ENCODE measurements at places on chromosomes 1 and 21.
A peak's percentile ranks its signal among the peaks of the same experiment; 100 is the strongest.

DNA sequence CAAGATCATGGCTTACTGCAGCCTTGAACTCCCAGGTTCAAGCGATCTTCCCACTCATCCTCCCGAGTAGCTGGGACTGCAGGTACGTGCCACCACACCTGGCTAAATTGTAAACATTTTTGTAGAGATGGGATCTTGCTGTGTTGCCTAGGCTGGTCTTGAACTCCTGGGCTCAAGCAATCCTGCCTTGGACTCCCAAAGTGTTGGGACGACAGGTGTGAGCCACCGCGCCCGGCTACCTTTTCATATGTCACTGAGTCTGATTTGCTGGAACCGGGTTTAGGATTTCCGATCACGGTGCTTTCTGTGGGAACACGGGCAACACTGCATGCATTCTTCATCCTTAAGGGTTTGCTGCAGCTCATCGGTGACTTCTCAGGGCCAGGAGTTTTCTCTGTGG lies 32.2 kb upstream of the PCBP3 start:
- no peak for DNase-seq

DNA sequence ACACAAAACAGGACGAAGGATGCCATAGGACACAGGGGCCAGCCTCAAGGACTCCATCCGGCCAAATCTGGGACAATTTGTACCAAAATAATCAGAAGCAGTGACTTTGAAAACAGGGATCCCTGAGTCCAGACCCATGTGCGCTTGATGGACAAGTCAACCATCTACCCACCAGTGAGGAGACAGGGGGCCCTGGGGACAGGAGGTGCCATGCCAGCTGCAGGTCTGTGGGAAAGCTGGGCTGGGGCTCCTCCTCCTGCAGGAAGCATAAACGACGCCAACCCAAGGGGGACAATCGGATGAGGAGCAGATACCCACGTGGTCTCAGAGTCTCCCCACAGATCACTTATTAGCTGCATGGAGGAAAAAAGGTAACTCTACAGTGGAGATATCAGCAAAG lies 50.6 kb downstream of the NPHP4 start:
- DNase-seq = no peak

GRCh38 chr21:33978585-33978984 lies 63.0 kb upstream of the ATP5PO start:
- no peak for DNase-seq

GRCh38 chr1:23475641-23476040 lies 8.3 kb downstream of the ASAP3 start:
- DNase-seq = no peak

GRCh38 chr21:45494851-45495680 lies 47.2 kb downstream of the SLC19A1 start:
- peak; percentile 25 for DNase-seq

DNA sequence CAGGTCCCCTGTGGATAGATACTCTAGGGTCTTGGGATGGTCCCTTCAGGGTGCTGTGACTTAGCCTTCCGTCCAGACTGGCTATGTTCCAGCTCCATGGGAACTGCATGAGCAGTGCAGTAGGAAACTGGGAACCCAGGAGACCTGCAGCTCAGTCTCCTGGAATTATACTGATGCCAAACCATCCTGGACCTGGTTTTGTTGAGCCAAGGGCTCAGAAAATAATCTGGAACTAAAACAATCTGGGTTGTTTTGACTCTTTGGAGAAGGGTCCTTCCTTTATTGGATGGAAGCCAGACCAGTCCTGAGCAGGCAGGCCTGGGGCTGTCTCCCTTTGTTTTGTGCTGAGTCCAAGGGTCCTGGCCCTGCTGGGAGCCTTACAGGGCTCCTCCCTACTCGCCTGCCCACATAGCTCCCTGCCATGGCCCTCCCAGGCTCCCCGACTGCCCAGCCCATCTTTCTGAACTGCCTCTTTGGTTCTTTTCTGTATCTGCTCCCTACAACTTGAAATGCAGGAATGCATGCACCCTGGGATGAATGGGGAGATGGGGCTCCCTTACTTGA lies 1.2 kb downstream of the IPO13 start:
- DNase-seq = no peak

GRCh38 chr1:39488793-39489566 lies 2.5 kb upstream of the BMP8A start:
- no peak for DNase-seq

GRCh38 chr1:178094739-178095645 lies 1.1 kb downstream of the RASAL2 start:
- no peak for DNase-seq

- DNase-seq = peak; percentile 51
These were observed 9.1 kb downstream of the IBA57 start for GRCh38 chr1:228174482-228175315.

DNA sequence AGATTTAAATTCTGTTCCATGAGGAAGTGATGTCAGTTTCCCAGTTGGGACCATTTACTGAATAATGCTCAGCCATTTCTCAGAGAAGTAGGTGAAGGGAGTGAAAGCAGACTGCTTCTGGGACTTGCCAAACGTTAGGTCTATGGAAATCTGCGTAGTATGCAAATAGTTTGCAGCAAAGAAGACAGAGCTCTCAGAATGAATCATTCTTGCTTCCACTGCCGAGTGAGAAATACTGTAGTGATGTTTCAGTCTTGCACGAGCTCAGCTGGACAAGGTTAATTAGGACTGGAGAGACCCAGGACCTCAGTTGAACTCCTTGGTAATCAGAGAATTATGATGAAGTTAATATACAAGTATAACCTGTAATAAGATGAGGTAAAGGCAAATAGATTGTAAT lies 317.7 kb upstream of the DAB1 start:
- no peak for DNase-seq

DNA sequence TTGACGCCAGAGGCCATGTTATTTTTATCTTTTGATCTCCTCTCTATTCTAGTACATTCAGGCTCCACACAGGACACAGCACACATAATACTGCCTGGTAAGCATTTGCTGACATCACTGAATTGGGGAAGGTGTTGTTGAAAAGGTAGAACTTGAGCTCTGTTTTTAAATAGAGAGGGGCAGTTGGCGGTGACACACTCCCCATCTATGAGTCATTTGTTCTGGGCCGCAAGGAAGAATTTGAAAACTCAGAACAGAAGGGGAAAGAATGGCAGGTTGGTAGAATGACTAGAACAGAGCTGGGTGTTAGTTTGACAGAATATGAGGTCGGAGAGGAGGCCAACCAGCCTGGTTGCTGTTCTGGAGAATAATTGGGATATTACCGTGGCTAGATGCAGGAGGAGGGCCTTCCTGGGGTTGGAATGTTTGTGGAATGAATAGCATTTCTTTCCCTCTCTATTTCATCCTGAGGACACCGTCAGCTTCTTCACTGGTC lies 52.1 kb upstream of the ERRFI1 start:
- DNase-seq = no peak

DNA sequence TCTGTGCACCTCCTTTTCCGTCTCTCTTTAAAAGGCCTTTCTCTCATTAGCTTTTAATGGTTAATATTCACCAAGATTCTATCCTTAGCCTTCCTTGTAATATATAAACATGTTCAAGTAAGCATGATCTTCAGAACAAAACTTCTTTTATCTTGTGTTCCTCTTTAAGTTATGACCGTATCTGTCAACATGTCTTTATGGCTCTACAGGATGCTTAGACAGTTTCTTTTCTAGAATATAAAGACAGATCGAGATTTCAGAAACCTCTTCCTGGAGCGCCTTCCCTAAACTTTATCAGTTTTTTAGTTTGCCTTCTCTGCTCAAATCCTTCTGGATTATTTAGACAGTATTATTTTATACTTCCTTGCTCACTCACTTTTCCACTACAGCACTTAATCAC lies 7.2 kb downstream of the RO60 start:
- no peak for DNase-seq

DNA sequence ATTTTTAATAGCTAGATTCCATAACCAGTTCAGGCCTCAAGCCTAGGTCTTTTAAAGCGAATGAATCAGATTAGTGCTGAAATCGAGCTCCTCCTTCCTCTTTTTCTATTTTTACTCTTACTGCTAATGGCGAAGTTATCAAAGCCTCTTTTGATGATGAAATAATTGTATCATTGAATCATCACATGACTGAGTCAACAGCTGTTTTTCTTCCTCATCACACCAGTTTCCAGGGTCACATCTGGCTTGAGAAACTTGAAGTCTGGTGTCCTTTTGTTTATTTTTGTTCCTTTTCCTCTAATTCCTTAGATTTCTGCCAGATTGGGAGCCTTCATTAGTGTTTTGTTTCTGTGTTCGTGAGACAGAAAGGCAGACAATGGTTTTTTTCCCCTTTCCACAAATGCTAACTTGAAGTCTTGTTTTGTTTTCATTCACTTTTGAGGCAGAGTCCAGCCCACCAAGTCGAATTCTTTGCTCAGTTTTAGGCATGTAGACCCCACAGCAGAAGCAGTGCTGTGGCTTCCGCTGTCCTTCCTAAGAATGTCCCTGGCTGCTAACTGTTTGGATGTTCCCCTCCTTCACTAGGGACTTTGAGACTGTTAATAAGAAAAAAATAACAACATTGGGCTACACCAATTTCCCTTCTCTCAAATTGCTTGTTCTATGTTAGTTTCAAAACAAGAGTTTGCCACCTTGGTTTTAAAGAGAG lies 51.9 kb upstream of the FMOD start:
- no peak for DNase-seq

DNA sequence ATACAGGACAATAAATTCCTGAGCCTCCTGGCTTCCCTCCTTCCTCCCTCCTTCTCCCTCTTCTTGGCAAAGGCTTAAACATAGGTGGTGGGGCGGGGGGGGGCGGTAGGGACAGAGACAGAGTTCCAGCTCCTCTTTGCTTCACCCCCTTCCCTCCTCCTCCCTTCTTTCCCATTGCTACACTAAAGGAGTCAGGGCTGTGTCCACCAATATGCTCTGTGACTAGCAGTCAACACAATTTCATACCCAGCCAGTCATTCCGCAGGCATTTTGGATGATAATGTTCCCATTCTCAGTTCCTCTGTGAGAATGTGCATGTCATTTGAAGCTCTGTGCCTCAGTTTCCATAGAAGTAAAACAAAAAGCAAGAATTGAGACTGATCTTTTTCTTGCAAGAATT lies 1.7 kb downstream of the LMOD1 start:
- DNase-seq = no peak

DNA sequence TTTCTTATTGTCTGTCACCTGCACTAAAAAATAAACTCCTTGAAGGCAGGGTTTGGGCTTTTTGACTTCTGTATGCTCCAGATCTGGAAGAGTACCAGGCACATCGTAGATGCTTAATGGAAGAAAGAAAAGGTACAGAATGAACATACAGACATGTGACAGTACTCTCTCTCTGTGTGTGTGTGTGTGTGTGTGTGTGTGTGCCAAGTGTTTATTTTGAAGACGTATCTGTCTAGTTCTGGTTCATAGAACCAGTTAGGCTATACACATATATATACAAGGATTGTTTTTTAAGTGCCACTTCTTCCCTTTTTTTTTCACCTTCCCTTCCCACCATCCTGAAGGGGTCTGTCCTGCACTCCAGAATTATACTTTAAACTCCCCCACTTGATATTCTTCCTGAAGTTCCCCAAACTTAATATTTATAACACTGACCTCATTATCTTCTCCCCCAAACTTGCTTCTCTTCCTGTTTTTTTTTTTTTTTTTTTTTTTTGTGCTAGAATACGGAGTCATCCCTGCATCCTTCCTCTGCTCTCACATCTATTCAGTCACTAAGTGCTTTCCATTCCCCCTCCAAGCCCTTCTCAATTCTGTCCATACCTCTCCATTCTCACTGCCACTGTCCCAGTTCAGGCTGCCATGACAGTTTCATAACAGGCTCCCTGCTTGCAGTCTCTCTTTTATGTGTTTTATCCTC lies 5.4 kb upstream of the KCNA3 start:
- no peak for DNase-seq

- no peak for DNase-seq
These were observed 36.8 kb downstream of the DHCR24 start for GRCh38 chr1:54850069-54850730.

GRCh38 chr1:64107118-64107519 lies 96.3 kb upstream of the UBE2U start:
- DNase-seq = no peak

DNA sequence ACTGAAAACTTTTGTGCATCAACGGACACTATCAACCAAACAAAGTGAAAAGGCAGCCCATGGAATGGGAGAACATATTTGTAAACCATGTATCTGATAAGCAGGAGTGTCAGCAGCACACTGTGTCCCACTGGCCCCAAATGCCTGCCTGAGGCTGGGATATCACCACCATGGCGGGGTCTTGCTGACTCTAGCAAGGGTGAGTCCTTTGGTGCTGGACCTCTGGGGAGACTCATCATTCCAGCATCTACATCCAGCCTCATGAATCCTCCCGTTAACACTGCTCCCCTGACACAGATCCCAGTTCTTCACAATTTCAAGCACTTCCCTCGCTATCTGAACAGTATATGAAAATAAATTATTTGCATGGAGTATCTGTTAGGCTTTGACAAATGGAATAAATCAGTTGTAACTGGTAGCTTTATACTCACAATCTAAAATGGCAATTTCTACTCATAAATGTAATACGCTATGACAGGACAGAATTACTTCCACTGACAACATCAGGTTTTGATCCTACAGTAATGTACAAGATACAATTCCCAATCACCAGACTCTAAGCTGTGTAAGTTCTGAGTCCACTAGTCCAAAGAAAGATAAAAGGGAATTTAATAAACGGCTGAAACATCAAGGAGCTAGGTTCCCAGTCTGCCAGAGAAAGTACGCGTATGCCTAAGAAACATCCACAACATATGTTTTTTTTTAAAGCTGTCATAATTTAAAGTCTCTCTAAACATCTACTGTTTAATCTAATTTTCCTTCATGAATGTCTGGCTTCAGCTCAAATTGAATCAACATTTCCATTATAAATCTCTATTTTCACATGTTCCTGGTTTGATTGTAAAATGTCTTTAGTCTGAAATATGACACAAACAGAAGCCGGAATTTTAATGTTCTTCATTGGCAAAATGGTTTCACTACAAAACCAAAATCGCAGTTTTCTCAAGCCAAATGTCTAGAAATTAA lies 95.1 kb downstream of the SIPA1L2 start:
- DNase-seq = no peak

- DNase-seq = peak; percentile 75
These were observed 52.2 kb upstream of the TARBP1 start for GRCh38 chr1:234531151-234531635.

- DNase-seq = no peak
These were observed 25.5 kb upstream of the ZNF496 start for GRCh38 chr1:247357052-247357780.

DNA sequence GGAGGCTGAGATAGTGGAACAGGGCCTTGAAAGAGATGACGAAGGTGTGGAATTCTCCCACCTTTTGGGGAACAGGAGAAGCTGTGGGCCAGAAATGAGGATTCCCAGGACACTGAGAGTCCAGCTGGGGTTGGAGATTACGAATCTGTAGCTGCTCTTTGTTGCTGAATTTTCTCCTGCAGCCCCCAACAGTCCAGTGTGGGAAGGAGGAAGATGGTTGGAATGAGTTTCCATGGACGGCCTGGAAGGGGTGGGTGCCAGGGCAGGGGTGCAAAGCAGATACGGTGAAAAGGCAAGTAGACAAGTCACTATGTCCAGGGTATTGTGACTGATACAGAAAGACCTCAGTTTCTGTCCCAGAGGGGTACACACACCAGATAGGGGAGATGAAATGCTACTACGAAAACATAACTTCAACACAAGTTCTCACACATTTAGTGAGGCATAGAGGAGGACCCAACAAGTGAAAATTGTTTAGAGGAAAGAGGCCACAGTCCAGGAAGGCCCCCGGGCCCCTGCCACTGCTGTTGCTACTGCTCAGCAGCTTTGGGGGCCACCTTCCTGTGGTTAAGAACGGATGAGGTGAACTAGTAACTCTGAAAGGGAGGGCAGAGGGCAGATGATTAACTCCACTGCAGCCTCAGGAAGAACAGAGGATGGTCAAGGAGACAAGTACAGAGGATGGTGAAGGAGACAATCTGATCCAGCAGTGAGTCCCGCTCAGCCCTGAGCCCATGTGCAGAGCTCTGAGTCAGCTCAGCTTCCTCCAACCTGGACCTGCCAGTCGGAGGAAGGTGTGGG lies 7.3 kb downstream of the CD244 start:
- DNase-seq = no peak
